A673 (cell line): ENCODE measurements at places on chromosomes 12 and 14. TPM values are rescaled to one million over a fixed set of nuclear protein-coding genes. Genes with fewer than 3 reads are reported as not detected.
A peak's percentile ranks its signal among the peaks of the same experiment; 100 is the strongest.

GRCh38 chr12:6608592-6609281 lies 1.6 kb upstream of the CHD4 start:
- peaks cover under 1% of the 10 kb centered on the region for H3K36me3 ChIP-seq
- no peak overlapping the region for H3K4me3 ChIP-seq
- peak; percentile 51 for DNase-seq

GRCh38 chr12:91441246-91441645 lies 258.6 kb upstream of the DCN start:
- no peaks in the 10 kb centered on the region for H3K27me3 ChIP-seq
- DNase-seq = no peak
- no peaks in the 10 kb centered on the region for H3K4me1 ChIP-seq
- H3K36me3 ChIP-seq = no peaks in the 10 kb centered on the region
- no peak overlapping the region for H3K4me3 ChIP-seq
- no peak overlapping the region for H3K27ac ChIP-seq

DNA sequence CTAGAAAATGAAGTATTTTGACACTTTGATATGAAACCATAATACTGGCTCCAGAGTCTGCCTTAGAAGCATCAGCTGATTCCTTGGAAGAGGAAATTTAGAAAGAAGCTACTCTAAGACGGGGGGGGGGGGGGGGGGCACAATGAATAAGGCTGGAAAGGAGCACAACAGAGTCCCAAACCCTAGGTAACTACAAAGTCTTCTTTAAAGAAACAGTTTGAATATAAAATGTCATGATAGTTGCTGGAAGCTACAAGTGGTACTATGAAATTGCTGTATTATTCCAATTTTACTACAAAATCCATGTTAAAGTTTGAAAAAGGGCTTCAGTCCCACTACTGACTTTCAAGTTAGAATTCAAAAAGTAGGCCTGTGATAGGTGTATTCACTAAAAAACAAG lies 31.6 kb downstream of the CDK17 start:
- no peak overlapping the region for H3K4me3 ChIP-seq
- H3K27me3 ChIP-seq = no peaks in the 10 kb centered on the region
- H3K4me1 ChIP-seq = peaks cover 47% of the 10 kb centered on the region
- H3K27ac ChIP-seq = no peak overlapping the region
- no peak for DNase-seq

DNA sequence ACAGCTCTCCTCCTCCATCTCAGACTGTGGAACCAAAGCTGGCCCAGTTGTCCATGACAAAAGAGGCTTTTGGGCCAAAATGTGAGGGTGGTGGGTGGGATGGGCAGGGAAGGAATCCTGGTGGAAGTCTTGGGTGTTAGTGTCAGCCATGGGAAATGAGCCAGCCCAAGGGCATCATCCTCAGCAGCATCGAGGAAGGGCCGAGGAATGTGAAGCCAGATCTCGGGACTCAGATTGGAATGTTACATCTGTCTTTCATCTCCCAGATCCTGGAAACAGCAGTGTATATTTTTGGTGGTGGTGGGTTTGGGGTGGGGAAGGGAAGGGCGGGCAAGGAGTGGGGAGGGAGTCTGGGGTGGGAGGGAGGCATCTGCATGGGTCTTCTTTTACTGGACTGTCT lies 11.8 kb upstream of the TAMALIN start:
- H3K4me1 ChIP-seq = no peaks in the 10 kb centered on the region
- H3K4me3 ChIP-seq = no peak overlapping the region
- DNase-seq = no peak
- H3K27me3 ChIP-seq = no peaks in the 10 kb centered on the region

- H3K4me1 ChIP-seq = no peaks in the 10 kb centered on the region
- H3K27me3 ChIP-seq = peaks cover 2% of the 10 kb centered on the region
- H3K36me3 ChIP-seq = no peaks in the 10 kb centered on the region
- H3K27ac ChIP-seq = no peak overlapping the region
- H3K4me3 ChIP-seq = no peak overlapping the region
These were observed 123.7 kb upstream of the NTF3 start for GRCh38 chr12:5308216-5308615.

GRCh38 chr12:121295746-121296617 lies 527 bp downstream of the CAMKK2 start:
- DNase-seq = peak; percentile 16
- peaks cover 19% of the 10 kb centered on the region for H3K4me1 ChIP-seq
- peaks cover 7% of the 10 kb centered on the region for H3K36me3 ChIP-seq
- no peaks in the 10 kb centered on the region for H3K27me3 ChIP-seq
- peak overlapping the region; percentile 82 for H3K27ac ChIP-seq

DNA sequence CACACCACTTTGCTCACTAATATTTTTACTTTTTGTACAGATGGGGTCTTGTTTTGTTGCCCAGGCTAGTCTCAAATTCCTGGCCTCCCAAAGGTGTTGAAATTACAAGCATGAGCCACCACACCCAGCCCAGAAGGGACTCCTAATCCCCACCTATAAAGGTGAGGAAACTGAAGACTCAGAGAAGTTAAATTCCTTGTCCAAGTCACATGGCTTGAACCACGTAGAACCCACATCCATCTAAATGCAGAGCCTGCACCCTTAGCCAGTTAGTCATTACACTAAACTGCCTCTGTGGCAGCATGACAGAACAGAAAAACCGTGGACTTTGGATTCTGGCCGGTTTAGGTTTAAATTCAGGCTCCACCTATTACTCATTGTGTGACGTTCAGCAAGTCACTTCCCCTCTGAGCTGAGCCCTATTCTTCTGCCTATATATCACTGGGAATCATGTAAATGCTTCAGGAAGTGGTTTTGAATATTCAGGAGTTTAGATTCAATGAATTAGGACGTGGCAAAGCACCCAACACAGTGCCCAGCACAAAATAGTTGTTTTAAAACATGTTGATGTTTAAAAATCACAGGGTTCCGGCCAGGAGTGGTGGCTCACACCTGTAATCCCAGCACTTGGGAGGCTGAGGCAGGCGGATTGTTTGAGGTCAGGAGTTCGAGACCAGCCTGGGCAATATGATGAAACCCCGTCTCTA lies 3.0 kb upstream of the CORO1C start:
- H3K4me3 ChIP-seq = no peak overlapping the region
- no peaks in the 10 kb centered on the region for H3K27me3 ChIP-seq
- peak overlapping the region; percentile 88 for H3K27ac ChIP-seq
- peak; percentile 91 for DNase-seq
- no peaks in the 10 kb centered on the region for H3K36me3 ChIP-seq
- H3K4me1 ChIP-seq = peaks cover 22% of the 10 kb centered on the region

DNA sequence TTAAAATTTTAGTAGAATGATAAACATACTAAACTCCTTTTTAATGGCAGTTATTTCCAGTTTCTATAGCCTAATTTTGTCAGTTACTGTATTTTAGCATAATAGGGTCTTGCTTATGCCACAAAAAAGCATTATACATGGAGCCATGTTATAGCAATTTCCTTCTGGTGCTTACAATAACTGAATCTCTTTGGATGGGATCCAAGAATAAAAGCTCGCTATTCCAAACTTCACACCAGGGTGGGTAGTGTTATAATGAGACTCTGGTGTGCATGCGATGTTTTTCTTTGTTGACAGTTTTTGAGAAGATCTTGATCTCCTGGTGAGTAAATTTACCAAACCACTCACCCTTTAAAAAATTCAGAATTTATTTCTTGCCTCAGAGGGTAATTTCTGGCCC lies 90.4 kb upstream of the CCDC91 start:
- no peak overlapping the region for H3K27ac ChIP-seq
- no peak overlapping the region for H3K4me3 ChIP-seq
- peak; percentile 58 for DNase-seq
- no peaks in the 10 kb centered on the region for H3K27me3 ChIP-seq
- H3K36me3 ChIP-seq = no peaks in the 10 kb centered on the region
- peaks cover 15% of the 10 kb centered on the region for H3K4me1 ChIP-seq

DNA sequence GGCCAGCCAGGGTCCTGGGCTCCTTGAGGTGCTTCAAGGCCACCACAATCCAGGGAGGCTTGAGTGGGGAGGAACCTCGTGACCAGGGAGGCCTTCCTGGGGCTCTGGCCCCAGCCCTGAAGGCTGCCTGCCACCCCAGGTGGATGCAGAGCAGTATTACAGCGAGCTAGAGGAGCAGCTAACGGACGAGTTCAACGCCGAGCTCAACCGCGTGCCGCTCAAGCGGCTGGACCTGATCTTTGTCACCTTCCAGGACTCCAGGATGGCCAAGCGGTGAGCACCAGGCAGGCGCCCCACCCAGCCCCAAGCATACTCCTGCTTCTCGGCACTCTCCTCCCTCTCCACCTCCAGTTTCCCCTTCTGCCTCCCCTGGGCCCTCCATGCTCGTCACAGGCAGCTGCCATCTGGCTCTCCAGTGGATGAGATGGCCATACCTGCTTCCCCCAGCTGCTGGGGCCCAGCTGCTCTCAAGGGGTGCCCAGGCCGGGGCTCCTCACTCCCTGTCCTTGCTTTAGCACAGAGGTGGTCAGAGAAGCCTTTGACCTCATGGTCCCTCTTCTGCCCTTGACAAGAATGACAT lies 30.6 kb downstream of the NGB start:
- H3K4me1 ChIP-seq = no peaks in the 10 kb centered on the region
- H3K27me3 ChIP-seq = no peaks in the 10 kb centered on the region

- no peak overlapping the region for H3K27ac ChIP-seq
- no peak overlapping the region for H3K4me3 ChIP-seq
- no peaks in the 10 kb centered on the region for H3K36me3 ChIP-seq
- H3K4me1 ChIP-seq = peaks cover 10% of the 10 kb centered on the region
These were observed 78.9 kb downstream of the SNAPC1 start for GRCh38 chr14:61841145-61841544.

GRCh38 chr14:61475316-61475715 lies 153.9 kb downstream of the PRKCH start:
- DNase-seq = peak; percentile 72
- H3K4me1 ChIP-seq = peaks cover 21% of the 10 kb centered on the region
- H3K36me3 ChIP-seq = no peaks in the 10 kb centered on the region
- H3K27me3 ChIP-seq = no peaks in the 10 kb centered on the region

GRCh38 chr14:103880348-103881267 lies 33.2 kb upstream of the PPP1R13B start:
- H3K27me3 ChIP-seq = no peaks in the 10 kb centered on the region
- H3K36me3 ChIP-seq = no peaks in the 10 kb centered on the region
- no peak overlapping the region for H3K27ac ChIP-seq

DNA sequence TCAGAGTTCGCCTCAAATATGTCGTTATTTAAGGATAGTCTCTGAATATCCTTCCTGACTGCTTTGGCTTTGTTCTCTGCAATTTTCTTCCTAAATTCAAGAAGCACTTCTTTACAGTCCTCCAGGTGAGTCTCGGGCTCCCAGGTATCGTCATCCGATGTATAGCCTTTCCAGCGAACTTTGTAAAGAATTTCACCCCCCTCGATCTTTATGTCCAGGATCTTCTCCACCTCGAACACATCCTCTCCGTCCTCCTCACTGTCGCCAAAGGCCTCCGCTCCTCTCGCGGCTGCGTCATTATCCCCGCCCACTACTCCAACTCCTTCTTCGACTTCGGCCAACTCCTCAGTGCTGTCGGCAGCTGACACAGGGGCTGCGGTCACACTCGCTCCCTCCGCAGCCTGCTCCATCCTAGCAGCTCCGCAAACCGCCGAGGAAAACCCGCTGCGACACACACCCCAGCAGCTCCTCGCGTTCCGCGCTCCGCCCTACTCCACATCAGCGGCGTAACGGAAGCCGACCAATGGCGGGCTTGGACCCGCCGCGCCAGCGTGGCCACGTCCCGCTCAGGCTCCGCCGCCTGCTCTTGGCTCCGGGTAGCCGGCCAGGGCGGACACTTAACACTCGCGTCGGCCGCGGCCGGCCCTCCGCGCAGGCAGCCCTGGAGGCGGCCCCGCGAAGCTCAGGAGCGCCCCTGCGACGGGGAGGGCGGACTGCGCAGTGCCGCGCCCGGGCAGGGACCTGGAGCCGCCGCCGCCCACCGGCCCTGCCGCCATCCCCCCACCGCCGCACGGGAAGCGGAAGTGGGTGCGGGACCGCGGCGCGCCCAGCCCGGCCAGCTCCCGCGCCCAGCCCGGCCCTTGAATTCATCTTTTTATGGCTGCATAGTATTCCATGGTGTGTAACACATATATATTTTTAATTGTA lies 4.1 kb downstream of the CD163L1 start:
- H3K27me3 ChIP-seq = no peaks in the 10 kb centered on the region
- peak overlapping the region; percentile 74 for H3K27ac ChIP-seq
- H3K4me3 ChIP-seq = peak overlapping the region; percentile 51
- no peaks in the 10 kb centered on the region for H3K4me1 ChIP-seq
- peak; percentile 87 for DNase-seq

- H3K27me3 ChIP-seq = no peaks in the 10 kb centered on the region
- no peak overlapping the region for H3K27ac ChIP-seq
- no peak overlapping the region for H3K4me3 ChIP-seq
- DNase-seq = no peak
These were observed 417.7 kb downstream of the ATP23 start for GRCh38 chr12:58359084-58359483.

DNA sequence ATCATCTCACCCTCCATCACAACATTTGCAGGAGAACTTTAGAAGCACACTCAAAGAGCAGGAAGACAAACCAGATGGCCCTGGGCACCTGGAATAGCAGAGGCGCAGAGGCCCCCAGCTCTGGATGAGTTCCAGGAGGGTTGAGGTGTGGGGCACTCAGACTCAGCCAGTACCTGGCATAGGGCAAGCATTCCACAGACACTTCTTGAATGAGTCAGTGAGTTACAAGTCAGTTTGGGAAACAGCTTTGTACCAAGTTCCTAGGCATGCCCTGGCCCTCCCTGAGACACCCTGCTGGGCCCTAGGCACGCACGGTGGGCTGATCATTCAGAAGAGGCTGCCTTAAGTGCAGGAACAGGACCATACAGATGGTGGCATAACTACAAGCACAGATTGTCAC lies 54.3 kb downstream of the MAP3K9 start:
- no peaks in the 10 kb centered on the region for H3K4me1 ChIP-seq
- no peak overlapping the region for H3K4me3 ChIP-seq
- H3K27me3 ChIP-seq = no peaks in the 10 kb centered on the region
- DNase-seq = peak; percentile 5

DNA sequence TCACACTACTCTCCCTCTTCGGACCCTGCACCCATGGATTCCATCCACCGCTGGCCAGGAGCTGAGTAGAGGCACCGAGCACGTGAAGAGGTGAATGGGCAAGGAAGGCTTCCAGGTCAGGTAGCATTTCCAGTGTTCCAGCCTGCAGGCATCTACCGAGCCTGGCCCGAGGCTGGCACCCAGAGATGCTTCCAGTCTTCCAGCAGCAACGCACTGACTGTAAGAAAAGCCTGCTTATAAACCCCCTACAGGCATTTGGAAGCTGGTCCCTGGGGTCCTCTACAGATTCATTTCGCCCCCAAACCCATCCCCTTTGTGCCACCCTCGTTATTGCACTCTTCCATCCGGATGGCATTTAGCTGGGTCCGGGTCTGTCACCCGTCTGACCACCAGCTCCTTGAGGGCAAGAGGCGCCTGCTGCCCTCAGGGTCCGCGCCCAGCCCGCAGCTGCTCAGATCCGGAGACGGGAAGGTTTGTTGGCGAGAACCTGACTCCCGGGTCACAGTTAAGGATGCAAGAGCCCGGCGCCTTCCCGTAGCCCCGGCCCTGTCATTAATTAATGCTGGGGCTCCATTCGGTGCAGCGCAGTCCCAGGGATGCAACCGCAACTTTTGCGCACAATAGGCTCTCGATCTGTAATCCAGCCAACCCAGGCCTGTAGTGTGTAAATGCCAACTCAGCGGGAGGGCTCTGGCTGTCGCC lies 614 bp upstream of the MARK3 start:
- H3K4me1 ChIP-seq = peaks cover 13% of the 10 kb centered on the region
- H3K36me3 ChIP-seq = no peaks in the 10 kb centered on the region
- DNase-seq = no peak
- H3K27me3 ChIP-seq = no peaks in the 10 kb centered on the region

PTPRQ gene
- 0.09 and 0.15 TPM in 2 replicates for total RNA-seq

C12orf57 gene
- total RNA-seq = 226 and 260 TPM in 2 replicates

LIN7A gene
- total RNA-seq = 10.0 and 10.7 TPM in 2 replicates

NTF3 gene
- total RNA-seq = not detected in 2 replicates

CCDC196 gene
- total RNA-seq = not detected in 2 replicates

SERPINA1 gene
- total RNA-seq = not detected in 2 replicates

NEUROD4 gene
- not detected in 2 replicates for total RNA-seq

KLHDC1 gene
- total RNA-seq = 1.3 TPM in 2 replicates

LTB4R gene
- 6.6 and 8.9 TPM in 2 replicates for total RNA-seq

KLHDC2 gene
- total RNA-seq = 34.0 and 39.6 TPM in 2 replicates
